ENCODE measurements at places on chromosomes 1 and 21.

DNA sequence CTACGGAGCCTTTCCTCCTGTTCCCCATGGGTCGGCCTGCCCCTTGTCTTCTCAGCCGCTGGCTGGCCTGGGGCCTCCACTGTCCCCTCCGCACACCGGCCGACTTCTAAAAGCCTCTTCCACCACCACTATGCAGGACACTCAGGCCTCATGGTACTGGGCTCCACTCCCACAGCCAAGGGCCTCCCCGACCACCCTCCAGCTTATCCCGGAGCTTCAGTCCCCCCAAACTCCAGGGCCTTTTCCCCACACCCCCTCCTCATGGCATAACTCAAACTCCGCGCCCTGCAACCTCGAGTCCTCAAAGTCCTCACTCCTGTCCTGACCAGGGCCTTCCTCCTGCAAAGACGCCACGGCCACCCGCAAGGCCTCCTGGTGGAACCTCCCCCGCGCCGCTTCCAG lies 2.0 kb downstream of the LRRC41 start:
- no peak for DNase-seq

GRCh38 chr1:183567584-183567983 lies 22.7 kb downstream of the NCF2 start:
- no peak for DNase-seq

DNA sequence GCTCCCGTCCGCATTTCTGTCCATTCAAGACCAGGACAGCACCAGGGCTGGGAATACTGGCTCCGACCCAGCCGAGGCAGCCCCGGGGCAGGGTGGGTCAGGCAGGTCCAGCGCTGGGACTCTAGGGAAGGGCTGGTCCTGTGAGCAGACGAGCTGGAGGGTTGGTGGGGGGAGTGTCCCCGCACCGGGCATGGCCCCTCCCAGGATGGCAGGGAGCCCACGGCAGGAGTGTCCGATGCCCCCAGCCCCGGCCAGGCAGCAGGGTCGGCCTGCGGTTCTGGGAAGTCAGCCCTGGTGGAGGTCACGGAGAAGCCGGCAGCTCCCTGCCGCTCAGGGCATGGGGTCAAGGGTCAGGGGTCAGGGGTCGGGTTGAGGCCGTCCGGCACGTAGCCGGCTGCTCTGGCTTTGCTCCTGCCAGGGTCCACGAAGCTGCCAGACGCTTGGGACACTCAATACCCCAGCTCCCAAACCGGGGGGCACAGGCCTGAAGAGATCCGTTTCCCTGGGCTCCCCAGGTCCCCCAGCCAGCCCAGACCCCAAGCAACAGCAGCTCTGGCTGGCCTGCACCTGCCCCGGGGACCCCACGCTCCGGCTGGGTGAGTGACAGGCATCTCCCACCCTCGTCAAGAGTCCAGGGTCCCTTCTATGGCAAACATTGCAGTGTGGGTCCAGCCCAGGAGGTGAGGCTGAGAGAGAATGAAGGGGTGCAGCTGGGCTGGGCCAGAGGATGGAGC lies 6.7 kb downstream of the C1QTNF12 start:
- no peak for DNase-seq

DNA sequence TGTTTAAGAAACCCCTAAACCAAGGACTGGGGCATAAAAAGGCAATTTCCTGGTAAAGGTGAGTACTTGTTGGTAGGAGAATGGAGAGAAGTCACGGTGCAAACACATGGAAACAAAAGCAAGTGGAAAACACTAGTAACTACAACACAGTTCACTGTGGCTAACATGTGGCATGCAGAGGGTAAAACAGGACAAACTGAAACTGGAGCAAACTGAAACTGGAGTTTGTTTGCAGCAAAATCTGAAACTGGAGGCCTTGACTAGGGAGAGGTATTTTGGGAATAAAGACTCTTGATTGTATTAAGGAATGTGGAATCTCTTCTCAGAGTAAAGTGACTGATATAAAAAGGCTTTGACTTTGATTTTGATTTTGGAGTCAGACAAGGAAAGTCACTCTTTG lies 376.3 kb upstream of the PRMT6 start:
- no peak for DNase-seq

DNA sequence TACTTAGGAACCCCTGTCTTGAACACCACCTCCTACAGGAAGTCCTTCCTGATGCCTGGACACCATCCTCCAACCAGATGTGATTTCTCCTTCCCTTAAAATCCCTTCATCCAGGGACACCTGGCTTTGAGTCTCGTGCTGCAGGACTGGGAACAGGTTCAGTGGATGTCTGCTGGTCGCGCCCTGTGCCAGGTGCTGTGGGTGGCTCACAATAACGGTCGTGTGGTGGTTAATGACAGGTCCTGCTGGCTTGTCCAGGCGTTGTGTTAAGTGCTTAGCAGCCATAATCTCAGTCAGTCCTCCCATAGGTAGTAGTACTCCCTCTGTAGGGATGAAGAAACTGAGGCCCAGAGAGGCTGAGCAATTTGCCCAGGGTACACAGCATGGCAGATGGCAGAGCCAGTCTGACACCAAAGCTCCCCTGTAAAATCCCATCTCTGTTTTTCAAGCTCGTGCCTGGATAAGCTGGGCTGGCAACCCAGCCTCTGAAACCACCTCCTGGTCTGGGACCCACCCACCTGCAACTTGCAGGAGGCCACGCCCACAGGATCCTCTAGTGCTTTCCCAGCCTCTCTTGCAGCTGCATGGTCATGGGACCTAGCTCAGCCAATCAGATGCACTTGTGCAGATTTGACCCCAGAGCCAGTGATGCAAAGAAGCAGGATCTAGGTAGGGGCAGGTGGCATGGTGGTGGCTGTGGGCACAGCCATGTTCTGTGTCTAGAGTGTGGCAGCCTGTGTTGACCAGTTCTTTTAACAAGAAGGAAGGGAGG lies 106.0 kb upstream of the IFFO2 start:
- DNase-seq: no peak

Data from thymus (tissue), 14 donors.